Activated CD8-positive, alpha-beta memory T cell treated with anti-CD3 and anti-CD28 coated beads for 1 hour (primary cell): ENCODE measurements at places on chromosomes 6 and 20.

DNA sequence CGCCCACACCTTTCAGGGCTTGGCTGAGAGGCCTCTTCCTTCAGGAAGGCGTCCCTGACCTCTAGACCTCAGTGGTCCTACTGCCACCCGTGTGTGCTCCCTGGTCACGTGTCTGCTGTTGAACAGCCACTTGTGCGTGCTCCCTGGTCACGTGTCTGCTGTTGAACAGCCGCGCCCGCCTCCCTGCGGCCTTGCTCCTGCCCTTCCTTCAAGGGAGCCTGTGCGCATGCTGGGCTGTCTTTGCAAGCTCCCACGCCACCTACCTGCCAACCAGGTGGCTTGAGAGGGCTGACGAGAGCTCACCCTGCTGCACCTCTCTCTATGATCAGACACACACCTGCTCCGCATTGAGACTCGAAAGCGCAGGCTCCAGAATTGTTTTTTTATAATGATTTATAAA is 179.3 kb downstream of the BMP7 start:
- no peak for DNase-seq

DNA sequence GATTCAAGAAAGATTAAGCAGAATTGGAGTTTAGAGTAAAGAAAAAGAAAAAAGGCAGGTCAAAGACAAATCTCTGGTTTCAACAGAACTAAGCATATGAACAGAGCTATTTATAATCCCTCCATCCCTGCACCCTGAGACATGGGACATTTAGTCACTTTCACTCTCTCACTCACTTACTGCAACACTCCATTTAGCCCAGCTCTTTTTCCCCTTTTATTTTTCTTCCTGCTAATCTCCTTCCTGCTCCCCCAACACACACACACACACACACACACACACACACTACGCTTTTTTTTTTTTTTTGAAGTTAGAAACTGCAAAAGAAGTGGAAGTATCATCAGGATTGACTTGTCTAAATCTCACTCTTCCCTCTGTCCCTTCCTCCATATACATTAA is 45.1 kb upstream of the TBC1D7 start:
- no peak for DNase-seq

DNA sequence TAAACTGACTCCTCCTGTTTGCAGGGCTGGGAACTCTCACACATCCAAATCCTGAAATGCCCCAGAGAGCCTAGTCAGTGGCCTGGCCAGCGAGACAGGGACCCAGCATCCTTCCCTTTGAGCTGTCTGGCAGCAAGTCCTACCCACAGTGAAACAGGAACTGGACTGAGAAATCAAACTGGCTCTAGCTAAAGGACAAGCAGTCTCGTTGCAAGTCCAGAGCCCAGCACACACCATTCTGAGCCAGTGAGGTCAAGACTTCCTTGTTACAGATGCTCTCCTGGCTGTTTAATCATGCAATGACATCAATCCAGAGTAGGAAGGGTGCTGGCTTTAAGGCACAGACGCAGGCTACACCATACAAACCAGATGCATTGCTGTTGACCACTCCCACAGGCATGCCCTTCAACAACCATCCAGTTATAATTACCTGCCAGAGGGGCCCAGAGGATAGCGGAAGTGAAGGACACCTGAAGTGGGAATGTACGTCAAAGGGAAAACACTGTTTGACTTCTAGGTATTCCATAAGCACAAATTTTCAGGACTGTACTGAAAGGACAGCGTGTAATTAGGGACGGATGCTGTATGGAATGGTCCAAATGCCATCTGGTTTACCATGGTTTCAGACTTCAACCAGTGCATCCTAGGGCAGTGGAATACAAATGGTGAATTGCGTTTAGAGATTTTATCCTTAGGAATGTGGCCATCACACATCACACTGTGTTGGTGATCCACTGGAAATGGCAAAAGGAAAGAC is 114.4 kb downstream of the SLC23A2 start:
- no peak for DNase-seq

- DNase-seq, result no peak
Observed at GRCh38 chr20:419556-420165, 11.6 kb downstream of the RBCK1 start.

- no peak for DNase-seq
Observed at GRCh38 chr6:24207413-24207812, 81.4 kb downstream of the NRSN1 start.

DNA sequence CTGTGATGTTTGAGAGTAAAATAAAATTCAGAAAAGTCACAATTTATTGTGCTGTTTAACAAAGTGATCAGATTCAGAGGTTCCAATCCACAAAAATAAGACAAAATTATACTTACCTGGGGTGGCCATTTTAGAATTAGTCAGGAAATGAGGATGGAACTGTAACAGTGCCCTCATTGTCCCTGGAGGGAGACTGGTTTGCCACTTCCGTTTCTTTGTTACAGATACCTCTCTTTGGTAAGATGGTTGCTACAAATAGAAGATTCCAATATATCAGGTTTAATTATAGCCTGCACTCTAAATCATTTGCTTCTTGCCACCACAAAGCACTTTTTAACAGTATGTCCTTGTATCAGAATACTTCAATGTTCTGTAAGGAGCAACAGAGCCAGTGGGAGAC is 95.6 kb downstream of the CTNNBL1 start:
- DNase-seq, result no peak

DNA sequence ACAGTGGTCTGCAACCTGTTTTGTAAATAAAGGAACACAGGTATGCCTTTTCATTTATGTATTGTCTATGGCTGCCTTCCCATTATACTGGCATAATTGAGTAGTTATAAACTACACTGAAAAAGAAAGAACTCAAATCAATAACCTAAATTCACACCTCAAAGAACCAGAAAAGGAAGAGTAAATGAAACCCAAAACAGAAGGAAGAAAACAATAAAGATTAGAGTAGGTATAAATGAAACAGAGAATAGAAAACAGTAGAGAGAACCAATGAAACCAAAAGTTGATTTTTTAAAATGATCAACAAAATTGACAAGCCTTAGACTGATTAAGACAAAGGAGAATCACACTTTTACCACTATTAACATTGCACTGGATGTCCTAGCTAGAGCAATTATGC is 34.7 kb downstream of the FAM184A start:
- DNase-seq, result no peak

- no peak for DNase-seq
Observed at GRCh38 chr20:16777126-16777525, 29.0 kb downstream of the OTOR start.
